Smooth muscle cell of the pulmonary artery (primary cell): ENCODE measurements at places on chromosomes 2 and 18. TPM values are rescaled to one million over a fixed set of nuclear protein-coding genes. Genes with fewer than 3 reads are reported as not detected.

Gene DBI
- total RNA-seq, result 45.1 and 52.4 TPM in 2 replicates

Gene CREG2
- 0.65 and 2.4 TPM in 2 replicates for total RNA-seq

Gene GKN1
- not detected in 2 replicates for total RNA-seq

Gene IKZF2
- 5.2 and 10.0 TPM in 2 replicates for total RNA-seq

Gene BCL2
- total RNA-seq, result 0.92 and 3.1 TPM in 2 replicates

Gene SCN7A
- total RNA-seq, result under 0.01 TPM in 1 of 2 replicates, not detected in the other

Gene IFT172
- 38.3 and 43.3 TPM in 2 replicates for total RNA-seq
